ENCODE measurements at places on chromosomes 4 and X. TPM values are rescaled to one million over a fixed set of nuclear protein-coding genes. Genes with fewer than 3 reads are reported as not detected.

DNA sequence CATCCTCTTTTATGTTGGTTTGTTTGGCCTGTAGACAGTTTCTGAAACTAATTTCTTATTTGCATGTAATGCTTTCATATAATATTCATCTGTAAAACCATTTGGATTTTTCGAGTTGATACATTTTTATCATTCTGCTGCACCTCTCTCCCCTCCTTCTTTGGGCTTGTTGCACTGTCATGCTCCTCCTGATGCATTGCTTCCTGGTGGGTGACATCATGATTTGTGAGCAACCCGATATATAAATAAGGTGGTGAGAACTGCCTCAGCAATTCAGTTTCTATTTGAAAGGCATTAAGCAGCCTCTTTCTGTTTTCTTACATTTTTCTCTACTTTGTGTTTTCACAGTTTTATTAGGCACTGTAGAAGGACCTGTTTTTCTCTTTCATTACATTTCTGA, 515.7 kb downstream of the RPA4 start:
- no peak overlapping the region for H3K4me3 ChIP-seq
- no peaks in the 10 kb centered on the region for H3K27me3 ChIP-seq
- DNase-seq = no peak
- no peaks in the 10 kb centered on the region for H3K36me3 ChIP-seq
- no peaks in the 10 kb centered on the region for H3K4me1 ChIP-seq
- no peak overlapping the region for H3K27ac ChIP-seq

XAGE1A gene
- not detected for total RNA-seq

- no peaks in the 10 kb centered on the region for H3K4me1 ChIP-seq
- no peak for DNase-seq
- no peaks in the 10 kb centered on the region for H3K36me3 ChIP-seq
- no peak overlapping the region for H3K4me3 ChIP-seq
- H3K27ac ChIP-seq = no peak overlapping the region
- no peaks in the 10 kb centered on the region for H3K27me3 ChIP-seq
These were observed 26.1 kb upstream of the CXCL13 start for GRCh38 chr4:77579406-77580076.

F11 gene
- not detected for total RNA-seq

DNA sequence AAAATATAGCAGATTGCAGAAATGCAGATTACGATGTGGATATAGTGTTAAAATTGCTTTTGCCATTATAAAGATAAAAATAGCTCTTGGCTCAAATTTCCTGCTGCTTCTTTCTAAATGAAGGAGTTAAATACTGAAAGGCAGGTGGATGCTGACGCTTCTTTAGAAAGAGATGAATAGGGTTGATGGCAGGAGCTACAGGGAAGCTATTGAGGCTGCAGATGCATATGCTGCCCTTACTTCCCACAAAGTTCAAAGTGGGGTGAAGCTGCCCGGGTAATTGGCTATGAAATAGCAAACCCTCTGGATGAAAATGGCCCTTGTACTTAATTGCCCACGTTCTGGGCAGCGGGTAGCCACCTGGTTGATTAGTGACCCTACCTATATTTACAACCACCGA, 379.5 kb downstream of the ZIC3 start:
- H3K27ac ChIP-seq = no peak overlapping the region
- no peak for DNase-seq
- no peaks in the 10 kb centered on the region for H3K36me3 ChIP-seq
- no peak overlapping the region for H3K4me3 ChIP-seq
- H3K27me3 ChIP-seq = no peaks in the 10 kb centered on the region

DNA sequence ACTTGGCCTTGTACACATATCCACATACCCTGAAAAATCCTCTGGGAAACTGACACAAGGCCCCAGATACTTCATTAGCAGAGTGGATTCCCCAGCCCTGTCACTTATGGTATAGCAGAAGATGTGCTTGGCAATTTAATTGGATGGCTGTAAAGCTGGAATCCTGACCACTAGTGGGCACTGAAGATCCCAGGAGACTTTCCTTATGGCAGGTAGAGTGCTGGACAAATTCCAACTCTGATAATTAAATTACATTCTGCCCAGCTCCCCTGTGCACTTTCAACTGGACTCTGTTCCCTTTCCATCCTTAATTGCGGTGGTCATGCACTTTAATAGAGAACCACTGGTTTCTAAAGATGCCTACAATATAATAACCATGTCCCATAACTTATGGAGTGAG, 119.8 kb downstream of the DCK start:
- H3K4me3 ChIP-seq = no peak overlapping the region
- no peak overlapping the region for H3K27ac ChIP-seq
- H3K27me3 ChIP-seq = no peaks in the 10 kb centered on the region

DNA sequence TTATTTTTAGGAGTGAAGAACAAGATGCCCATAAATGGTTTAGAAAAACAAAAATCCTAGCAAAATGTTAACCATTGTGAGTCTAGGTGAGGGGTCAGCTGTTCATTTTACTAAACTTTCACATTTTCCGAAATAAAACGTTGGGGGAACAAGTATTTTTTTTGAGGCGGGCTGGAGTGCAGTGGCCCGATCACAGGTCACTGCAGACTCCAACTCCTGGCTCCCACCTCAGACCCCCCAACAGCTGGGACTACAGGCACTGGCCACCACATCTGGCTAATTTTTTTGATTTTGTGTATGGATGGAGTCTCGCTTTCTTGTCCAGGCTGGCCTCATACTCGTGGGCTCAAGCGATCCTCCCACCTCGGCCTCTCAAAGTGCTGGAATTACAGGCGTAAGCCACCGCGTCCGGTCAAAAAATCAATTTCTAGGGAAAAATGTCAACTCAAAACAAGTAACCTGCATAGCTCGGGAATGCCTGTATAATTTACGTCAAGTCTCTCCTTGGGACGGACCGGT, 742 bp upstream of the TAF1 start:
- H3K4me1 ChIP-seq = peaks cover 21% of the 10 kb centered on the region
- no peaks in the 10 kb centered on the region for H3K27me3 ChIP-seq
- no peak for DNase-seq
- peak overlapping the region; percentile 95 for H3K27ac ChIP-seq
- peaks cover 8% of the 10 kb centered on the region for H3K36me3 ChIP-seq

GRCh38 chr4:112633477-112634235, 3.1 kb downstream of the ZGRF1 start:
- no peak overlapping the region for H3K27ac ChIP-seq
- no peak for DNase-seq
- H3K4me1 ChIP-seq = peaks cover 9% of the 10 kb centered on the region
- H3K4me3 ChIP-seq = no peak overlapping the region
